Osteoblast (primary cell): ENCODE measurements at places on chromosomes 5 and 9. TPM values are rescaled to one million over a fixed set of nuclear protein-coding genes. Genes with fewer than 3 reads are reported as not detected.
A peak's percentile ranks its signal among the peaks of the same experiment; 100 is the strongest.

DNA sequence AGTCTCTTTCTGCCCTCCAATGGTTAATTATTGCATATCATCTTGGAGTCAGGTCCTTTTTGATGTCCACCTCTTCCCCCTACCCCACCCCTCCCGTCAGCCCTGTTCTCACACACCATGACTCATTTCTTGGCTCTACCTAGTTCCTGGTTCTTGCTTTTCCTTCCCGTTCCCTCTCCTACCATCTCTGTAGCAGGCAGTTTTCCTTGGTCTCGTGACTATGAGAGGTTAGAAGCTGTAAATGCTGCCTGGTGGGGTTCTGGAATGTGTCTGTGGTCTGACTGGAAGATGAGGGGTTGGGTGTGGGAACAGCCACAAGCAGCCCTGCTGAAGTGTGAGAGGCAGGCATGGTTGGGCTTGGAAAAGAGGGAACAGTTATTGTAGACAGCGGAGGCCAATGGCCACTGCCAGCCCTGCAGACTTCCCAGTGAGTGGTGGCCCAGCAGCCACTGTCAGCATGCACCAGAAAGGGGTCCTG is 18.2 kb downstream of the SLC22A5 start:
- H3K36me3 ChIP-seq, result no peaks in the 10 kb centered on the region
- H3K4me1 ChIP-seq, result peaks cover 47% of the 10 kb centered on the region
- no peaks in the 10 kb centered on the region for H3K27me3 ChIP-seq
- peak; percentile 93 for DNase-seq
- peak overlapping the region; percentile 96 for H3K27ac ChIP-seq

DNA sequence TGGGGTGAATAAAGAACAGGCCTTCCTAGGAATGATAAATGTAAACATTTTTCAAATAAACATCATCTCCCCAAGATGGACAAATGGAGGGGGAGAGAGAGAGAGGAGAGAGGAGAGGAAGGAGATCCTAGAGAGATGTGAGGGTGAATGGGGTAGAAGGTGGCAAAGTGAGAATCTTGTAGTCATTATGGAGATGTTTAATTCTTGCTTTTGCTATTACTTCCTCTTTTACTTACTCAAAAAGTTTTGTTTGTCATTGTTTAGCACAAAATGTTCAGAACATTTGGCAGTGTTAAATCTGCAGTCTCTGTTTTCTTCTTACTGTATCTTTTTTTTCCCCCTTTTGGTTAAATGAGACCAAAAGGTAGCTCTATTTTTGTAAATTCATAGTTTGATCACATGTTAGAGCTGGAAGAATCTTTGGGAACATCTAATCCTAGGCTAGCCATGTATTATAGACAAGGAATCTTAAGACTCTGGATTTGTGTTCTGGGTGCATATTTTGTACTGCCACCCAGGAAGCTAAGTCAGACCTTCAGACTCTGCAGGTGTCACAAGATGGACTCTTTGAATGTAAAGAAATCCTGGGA is 266.1 kb downstream of the NTRK2 start:
- DNase-seq, result no peak
- H3K27ac ChIP-seq, result no peak overlapping the region
- no peaks in the 10 kb centered on the region for H3K36me3 ChIP-seq
- H3K4me1 ChIP-seq, result no peaks in the 10 kb centered on the region
- H3K27me3 ChIP-seq, result no peaks in the 10 kb centered on the region

ACOT12 gene
- total RNA-seq, result 0.29 TPM in 1 of 2 replicates, not detected in the other

PROB1 gene
- 1.1 and 1.2 TPM in 2 replicates for total RNA-seq

IFNB1 gene
- not detected in 2 replicates for total RNA-seq

- H3K27me3 ChIP-seq, result no peaks in the 10 kb centered on the region
- H3K4me1 ChIP-seq, result no peaks in the 10 kb centered on the region
- DNase-seq, result no peak
- H3K36me3 ChIP-seq, result no peaks in the 10 kb centered on the region
- H3K27ac ChIP-seq, result no peak overlapping the region
These were observed 75.1 kb upstream of the ATG10 start for GRCh38 chr5:81896764-81897163.

FAXDC2 gene
- total RNA-seq, result 13.8 and 19.2 TPM in 2 replicates

ENDOG gene
- total RNA-seq, result 17.4 and 18.0 TPM in 2 replicates

- no peak for DNase-seq
- no peaks in the 10 kb centered on the region for H3K36me3 ChIP-seq
- no peaks in the 10 kb centered on the region for H3K27me3 ChIP-seq
- no peak overlapping the region for H3K4me3 ChIP-seq
- no peak overlapping the region for H3K27ac ChIP-seq
- no peaks in the 10 kb centered on the region for H3K4me1 ChIP-seq
These were observed 158.3 kb downstream of the KCTD16 start for GRCh38 chr5:144328980-144329379.

DNA sequence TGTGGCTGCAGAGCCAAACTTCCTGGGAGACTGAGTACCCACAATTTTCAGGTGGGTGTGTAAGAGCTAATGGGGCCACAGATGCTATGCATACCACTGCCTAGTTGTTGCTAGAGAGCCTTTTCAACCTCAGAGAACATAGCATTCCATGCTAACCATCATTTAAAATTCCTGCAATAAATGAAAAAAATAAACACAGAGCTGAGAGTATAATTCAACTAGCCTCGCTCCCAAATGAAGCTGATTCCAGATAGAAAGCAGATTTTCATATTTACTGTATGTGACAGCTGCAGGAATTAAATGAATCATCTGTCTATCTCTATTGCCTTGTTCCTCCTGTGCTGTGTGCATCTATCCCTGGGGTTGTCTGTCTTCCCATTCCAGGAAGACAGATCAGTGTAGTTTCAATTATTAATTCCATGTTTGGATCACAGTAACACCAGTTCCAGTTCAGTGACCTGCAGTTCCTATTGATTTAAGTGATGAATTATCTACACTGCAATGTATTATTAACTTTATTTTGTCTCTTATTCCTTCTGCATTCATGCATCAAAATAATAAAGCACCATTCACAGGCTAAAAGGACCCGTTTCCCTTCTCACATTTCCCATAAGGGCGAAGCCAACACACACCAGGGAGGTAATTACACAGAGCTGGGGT is 324.5 kb downstream of the SLIT3 start:
- peaks cover 24% of the 10 kb centered on the region for H3K4me1 ChIP-seq
- H3K27ac ChIP-seq, result no peak overlapping the region
- H3K27me3 ChIP-seq, result no peaks in the 10 kb centered on the region
- H3K36me3 ChIP-seq, result no peaks in the 10 kb centered on the region
- no peak overlapping the region for H3K4me3 ChIP-seq

GRCh38 chr9:33135470-33135958 is 31.6 kb downstream of the B4GALT1 start:
- H3K36me3 ChIP-seq, result peaks cover 37% of the 10 kb centered on the region
- peaks cover 37% of the 10 kb centered on the region for H3K4me1 ChIP-seq
- H3K27me3 ChIP-seq, result no peaks in the 10 kb centered on the region
- DNase-seq, result no peak
- no peak overlapping the region for H3K4me3 ChIP-seq

CMYA5 gene
- 2.1 and 2.2 TPM in 2 replicates for total RNA-seq

GABRP gene
- under 0.01 TPM in 2 replicates for total RNA-seq

GRCh38 chr5:76234665-76235064 is 151.5 kb downstream of the SV2C start:
- H3K27ac ChIP-seq, result no peak overlapping the region
- H3K4me3 ChIP-seq, result no peak overlapping the region
- H3K27me3 ChIP-seq, result no peaks in the 10 kb centered on the region
- no peaks in the 10 kb centered on the region for H3K36me3 ChIP-seq
- H3K4me1 ChIP-seq, result no peaks in the 10 kb centered on the region

DNA sequence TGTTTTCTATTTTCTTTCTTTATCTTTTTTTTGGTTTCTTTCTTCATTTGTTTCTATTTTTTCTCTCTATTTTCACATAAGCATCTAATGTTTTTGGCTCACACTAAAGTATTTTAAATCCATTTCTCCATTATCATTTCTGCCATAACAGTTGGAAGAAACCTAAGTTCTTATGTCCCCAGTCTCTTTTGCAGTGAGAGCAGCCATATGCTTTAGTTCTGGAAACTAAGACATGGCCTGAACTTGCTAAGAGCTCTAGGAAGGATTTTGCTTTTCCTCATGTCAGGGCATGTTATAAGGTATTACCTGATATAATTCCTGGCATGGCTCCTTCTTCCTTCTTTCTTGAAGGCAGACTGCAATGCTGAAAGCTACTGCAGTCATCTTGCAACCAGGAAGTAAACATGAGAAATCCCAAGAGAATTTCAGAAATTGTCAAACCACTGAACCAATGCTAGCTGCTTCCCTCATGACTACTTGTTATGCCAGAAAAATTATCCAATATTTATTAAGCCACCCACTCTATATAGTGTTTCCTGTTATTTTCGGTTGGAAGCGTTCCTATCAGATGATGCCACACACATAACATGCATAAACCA is 171.1 kb downstream of the TAF11L14 start:
- no peaks in the 10 kb centered on the region for H3K27me3 ChIP-seq
- no peaks in the 10 kb centered on the region for H3K36me3 ChIP-seq
- H3K27ac ChIP-seq, result no peak overlapping the region
- H3K4me3 ChIP-seq, result no peak overlapping the region
- H3K4me1 ChIP-seq, result no peaks in the 10 kb centered on the region

ABLIM3 gene
- 5.8 and 7.4 TPM in 2 replicates for total RNA-seq

GRCh38 chr5:143345671-143346440 is 57.6 kb downstream of the NR3C1 start:
- H3K4me1 ChIP-seq, result peaks cover 46% of the 10 kb centered on the region
- H3K4me3 ChIP-seq, result no peak overlapping the region
- H3K27ac ChIP-seq, result no peak overlapping the region
- no peaks in the 10 kb centered on the region for H3K27me3 ChIP-seq

BTNL3 gene
- not detected in 2 replicates for total RNA-seq

GRCh38 chr5:8528106-8528505 is 659.2 kb downstream of the MTRR start:
- no peak overlapping the region for H3K27ac ChIP-seq
- no peaks in the 10 kb centered on the region for H3K27me3 ChIP-seq
- H3K4me1 ChIP-seq, result no peaks in the 10 kb centered on the region
- H3K36me3 ChIP-seq, result no peaks in the 10 kb centered on the region

LPAR1 gene
- total RNA-seq, result 119 and 151 TPM in 2 replicates

DNA sequence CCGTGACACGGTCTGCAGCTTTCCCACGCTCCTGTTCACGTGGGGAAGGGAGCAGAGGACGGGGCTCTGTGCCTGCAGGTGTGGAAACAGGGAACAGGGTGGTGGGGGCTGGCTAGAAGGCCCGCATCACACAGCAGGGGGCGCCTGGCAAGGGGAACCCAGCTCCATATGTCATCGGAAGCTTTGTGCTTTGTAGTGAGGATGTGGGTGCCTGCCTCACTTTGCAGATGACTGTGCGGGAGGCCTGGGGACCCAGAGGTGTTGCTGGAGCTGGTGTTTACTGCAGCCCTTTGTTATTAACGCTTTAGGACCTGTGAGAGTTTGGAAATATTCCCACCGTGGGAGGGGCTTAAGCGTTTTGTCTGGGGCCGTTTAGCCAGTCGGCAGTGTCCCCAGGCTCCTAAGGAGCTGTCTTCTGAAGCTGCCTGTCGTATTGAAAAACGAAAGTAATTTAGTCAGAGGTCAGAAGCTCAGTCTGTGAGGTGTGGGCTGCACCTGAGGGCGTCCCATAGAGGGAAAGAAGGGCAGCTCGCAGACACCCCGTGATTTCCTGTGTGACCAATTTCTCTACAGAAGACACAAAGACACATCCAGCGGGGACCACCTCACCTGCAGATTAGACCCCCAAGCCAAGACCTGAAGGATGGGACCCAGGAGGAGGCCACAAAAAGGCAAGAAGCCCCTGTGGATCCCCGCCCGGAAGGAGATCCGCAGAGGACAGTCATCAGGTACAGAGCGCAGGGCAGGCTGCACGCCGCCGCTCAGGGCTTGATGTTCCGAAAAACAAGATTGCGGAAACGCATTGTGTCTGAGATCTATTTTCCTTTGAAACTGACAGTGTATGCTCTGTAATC is 9.1 kb downstream of the MAN1B1 start:
- H3K4me1 ChIP-seq, result no peaks in the 10 kb centered on the region
- DNase-seq, result peak; percentile 47
- peaks cover 43% of the 10 kb centered on the region for H3K36me3 ChIP-seq
- H3K27me3 ChIP-seq, result no peaks in the 10 kb centered on the region
- no peak overlapping the region for H3K27ac ChIP-seq

DNA sequence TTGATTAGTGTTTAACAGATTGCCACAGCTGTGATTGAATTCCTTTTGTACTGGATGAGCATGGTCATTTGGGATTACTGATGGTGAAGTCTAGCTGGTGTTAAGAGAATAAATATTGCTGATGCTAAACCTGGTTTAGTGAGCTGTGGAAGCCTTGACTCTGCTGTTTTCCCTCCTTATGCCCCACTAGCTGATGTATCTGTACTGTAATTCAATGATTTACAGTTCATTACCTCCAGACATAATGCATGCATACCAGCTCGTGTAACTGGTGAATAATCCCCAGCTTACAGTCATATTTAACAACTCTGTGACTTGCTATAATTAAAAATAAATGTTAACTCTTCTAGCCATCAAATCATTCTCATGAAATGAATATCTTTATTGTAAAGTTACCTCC is 1.7 kb upstream of the CMYA5 start:
- no peaks in the 10 kb centered on the region for H3K27me3 ChIP-seq
- no peak for DNase-seq
- no peak overlapping the region for H3K4me3 ChIP-seq
- peaks cover 8% of the 10 kb centered on the region for H3K36me3 ChIP-seq

GRCh38 chr5:71938895-71939294 is 168.4 kb upstream of the MAP1B start:
- H3K36me3 ChIP-seq, result no peaks in the 10 kb centered on the region
- H3K27me3 ChIP-seq, result peaks cover 19% of the 10 kb centered on the region
- no peaks in the 10 kb centered on the region for H3K4me1 ChIP-seq
- DNase-seq, result no peak
- H3K4me3 ChIP-seq, result no peak overlapping the region
